ENCODE measurements at places on chromosomes 2 and 18. TPM values are rescaled to one million over a fixed set of nuclear protein-coding genes. Genes with fewer than 3 reads are reported as not detected.

The MEP1B gene
- not detected for total RNA-seq

The CROCC2 gene
- total RNA-seq = 4.9 TPM

DNA sequence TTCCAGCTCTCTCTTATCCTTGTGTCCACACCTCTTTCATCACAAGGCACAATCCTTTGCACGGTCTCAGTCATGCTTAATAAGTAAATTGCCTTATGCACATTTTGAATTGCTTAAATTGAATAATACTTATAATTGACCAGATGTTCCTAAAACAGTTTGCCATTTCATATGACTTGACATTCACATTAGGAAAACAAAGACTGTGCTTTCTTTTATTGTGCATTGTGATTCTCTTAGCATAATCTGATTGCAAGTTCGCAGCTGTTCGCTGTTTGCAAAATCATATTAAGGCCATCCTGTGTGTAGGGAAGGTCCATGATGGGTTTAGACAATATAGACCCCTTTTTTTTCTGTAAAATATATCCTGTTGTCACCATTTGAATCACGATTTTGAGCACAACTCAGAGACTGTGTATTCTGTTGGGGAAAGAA, 75.6 kb downstream of the RNF144A start:
- DNase-seq = no peak

DNA sequence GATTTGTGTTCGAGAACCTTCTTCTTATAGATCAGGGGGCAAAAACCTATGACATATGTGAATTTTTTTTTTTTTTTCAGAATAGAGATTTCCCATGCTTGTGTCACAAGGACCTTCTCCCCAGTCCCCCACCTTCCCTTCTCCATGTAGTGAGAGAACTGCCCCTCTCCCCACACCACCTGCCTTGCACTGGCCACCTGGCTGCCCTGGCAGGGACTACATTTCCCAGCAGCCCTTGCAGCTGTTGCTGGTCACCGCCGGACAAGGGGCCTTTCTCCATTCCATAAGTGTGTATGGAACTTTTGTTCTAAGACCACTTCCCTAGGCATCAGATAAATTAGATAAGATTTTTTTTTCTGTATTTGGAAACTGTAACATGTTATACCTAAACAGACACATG, 22.2 kb downstream of the MBP start:
- DNase-seq = no peak

DNA sequence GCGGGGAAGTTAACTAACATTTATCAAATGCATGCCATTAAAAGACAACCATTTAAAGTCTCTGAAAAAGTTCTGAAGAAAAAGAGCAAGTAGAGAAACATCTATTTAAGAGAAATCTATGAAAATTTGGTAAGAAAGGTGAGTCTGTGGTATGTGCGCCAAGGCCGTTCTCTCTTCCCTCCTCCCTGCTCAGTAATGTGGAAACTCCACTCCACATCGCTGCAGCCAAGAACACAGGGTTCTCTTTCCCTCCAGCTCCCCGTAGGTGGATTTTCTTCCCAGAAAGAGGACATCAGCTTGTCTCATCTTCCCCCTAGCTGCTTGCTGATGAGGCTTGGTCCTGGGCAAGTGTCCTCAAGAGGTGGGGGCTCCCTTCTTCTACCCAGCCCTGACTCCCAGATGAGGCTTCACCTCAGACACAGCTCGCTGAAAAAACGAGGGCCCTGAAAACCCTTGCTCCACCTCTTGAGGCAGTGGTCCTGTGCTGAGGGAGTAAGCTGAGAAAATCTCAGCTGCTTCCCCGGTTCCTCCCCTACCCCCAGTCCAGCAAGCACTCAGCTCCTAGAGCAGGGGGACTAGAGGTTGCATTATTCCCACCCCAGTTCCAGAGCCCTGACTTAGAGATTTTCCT, 45.8 kb upstream of the PTPRM start:
- DNase-seq = no peak

The ERFE gene
- 0.89 TPM for total RNA-seq

GRCh38 chr18:79585395-79586370, 93.9 kb upstream of the CTDP1 start:
- no peak for DNase-seq

The EGR4 gene
- not detected for total RNA-seq

The LYG1 gene
- total RNA-seq = 16.4 TPM

The KCNG3 gene
- total RNA-seq = 55.3 TPM

DNA sequence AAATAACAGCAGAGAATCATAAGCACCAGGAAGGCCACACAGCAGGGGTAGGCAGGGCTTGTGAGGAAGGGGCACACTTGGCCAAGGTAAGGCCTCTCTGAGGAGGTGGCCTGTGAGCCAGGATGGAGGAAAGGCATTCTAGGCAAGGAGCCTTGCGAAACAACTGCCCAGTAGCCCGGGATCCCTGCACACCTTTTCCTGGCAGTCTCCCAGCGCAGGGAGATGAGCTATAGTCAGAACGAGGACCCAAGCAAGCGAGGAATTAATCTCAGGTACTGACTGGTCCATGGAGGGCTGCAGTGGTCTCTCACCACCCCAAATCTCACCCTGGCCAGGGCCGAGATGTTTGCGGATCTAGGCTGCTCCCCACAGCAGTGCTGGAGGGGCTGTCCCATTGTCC, 64.9 kb upstream of the STPG4 start:
- no peak for DNase-seq

The LYPD1 gene
- 8.4 TPM for total RNA-seq

DNA sequence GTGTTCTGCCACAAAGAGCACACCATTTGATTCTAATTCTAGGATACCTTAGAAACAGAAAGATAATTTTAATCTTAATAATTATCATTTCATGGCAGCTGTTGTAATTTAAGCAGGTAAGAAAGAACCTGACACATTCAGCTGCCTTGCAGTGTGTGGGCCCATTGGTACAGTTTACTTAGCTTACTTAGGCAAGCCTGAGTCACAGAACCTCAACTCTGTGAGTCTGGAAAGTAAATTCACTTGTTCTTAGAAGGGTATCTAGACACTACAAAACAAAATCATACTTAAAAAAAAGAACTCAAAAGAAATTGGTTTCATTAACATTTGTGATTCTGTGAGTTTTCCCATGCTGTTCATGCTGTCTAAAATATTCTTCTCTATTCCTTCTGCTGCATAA, 956.3 kb upstream of the SLC39A10 start:
- DNase-seq = no peak

- DNase-seq = no peak
These were observed 38.1 kb downstream of the MBOAT2 start for GRCh38 chr2:8965216-8965969.

- DNase-seq = peak; percentile 70
These were observed 49.7 kb upstream of the CD28 start for GRCh38 chr2:203656522-203657287.

DNA sequence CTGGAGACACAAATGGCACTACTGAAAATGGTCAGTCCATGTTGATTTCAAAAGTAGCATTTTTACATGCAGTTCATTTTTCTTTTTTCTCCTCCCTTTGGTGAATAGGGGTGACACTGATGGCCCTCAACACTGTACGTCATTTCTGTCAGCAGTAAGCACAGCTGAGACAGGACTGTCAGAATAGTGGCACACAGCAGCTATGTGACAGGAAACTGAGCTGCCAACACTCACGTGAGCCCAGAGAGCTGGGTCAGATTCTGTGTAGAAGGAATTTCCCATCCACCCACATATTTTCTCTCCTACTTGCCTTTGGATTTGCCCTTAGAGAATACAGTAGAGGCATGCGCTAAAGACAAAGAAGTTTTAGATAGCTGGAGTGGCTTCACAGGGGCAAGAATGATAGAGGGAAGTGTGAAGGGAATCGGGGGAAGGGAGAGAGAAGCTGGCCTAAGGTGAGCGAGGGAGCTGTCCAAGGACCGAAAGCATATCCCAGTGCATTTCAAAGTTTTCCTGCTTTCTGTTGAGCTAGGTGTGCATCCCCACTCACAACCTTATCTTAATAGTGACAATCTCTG, 476.6 kb downstream of the CNTNAP5 start:
- no peak for DNase-seq

DNA sequence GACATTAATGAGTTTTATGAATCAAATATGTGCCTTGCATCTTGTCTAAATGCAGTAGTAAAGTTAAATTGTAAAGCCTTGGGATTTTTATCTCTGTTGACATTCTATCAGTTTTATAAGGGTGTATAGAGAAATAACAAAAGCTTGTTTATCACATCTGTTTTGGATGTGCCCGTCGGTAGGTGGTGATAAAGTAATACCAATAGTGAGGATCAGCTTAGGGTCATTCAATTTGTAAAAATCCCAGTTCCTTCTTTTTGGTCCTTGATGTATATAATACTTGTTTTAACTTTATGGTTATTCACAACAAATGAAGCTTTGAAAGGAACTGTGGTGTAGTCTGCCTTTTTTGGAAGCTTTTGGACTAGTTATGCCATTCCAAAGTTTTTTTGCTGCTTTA, 12.6 kb downstream of the UBE2E3 start:
- DNase-seq = no peak

DNA sequence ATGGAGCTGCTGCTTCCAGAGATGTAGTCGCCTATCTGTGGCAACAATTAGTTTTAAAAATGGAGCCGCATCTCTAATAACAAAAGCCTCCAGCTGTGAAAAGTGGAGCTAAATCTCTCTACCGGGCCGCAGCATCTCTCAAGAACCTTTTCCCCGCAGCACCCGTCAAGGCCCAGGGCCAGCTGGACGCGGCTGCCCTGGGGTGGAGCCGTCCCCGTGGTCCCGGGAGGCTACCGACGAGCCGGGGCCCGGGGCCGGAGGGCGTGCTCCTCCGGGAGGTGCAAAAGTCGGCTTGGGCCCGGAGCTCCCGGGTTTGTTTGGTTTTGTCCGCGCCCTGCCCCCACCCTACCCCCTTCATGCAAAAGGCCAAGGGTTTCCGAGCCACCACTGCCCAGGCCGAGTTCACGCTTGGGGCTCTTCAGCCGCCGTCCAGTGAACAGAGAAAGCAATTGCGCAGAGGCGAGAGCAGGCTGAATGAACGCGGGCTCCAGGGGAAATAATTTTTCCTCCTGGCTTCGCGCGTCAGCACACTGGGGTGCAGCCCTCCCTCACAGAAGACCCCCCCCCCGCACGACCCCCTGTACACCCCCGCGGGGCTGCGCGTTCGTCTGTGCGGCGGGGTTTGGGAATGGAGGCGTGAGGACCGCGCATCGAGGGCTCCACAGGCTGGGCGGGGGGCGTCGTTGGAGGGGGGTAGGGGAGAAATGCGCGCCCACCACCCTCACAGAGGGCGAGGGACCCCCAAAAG, 557 bp upstream of the GREB1L start:
- DNase-seq = peak; percentile 41

The ELOA2 gene
- not detected for total RNA-seq

GRCh38 chr18:50196261-50196660, 1.3 kb upstream of the MYO5B start:
- no peak for DNase-seq

DNA sequence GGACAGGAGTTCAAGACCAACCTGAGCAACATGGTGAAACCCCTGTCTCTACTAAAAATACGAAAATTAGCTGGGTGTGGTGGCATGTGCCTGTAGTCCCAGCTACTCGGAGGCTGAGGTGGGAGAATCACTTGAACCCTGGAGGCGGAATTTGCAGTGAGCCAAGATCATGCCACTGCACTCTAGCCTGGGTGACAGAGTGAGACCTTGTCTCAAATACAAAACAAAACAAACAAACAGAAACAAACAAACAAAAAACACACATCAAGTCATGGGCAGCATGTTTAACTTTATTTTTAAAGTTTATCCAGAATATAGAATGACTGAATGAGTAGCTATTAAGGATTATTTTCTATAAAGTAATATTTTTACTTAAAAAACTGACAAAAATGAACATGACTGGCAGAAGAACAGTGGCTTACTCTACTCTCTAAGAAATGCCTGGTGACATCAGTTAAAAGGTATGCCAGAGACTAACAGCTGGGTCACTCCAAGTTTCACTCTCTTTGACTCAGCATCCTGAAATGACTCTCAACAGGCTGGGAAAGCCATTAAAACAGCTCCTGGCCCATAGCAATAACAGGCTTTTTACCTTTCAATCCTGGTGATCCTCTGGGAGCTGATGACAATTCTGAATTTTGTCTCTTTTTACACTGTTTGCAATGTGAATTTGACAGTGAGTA, 281.6 kb upstream of the STON1 start:
- peak; percentile 64 for DNase-seq

The RASGRP3 gene
- total RNA-seq = 13.4 TPM

DNA sequence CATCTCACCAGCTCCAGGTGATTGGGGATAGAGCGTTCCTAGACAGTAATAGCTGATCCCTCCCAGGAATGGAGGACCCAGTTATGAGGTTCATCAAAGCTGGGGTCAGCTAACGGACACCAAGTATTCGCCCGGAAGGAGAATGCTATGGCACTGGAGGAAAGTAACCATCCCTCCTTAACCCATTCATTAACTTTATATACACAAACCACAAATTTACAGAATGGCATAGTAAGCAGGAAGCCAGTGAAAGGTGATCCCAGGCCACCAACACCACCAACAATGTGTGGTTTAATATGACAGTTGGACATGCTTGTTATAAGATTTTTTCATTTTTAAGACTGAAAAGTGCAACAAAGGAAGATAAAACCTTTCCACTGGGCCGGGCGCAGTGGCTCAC, 55.3 kb upstream of the CHMP1B start:
- no peak for DNase-seq

GRCh38 chr2:101199251-101199791, 48.1 kb upstream of the TBC1D8 start:
- DNase-seq = no peak

DNA sequence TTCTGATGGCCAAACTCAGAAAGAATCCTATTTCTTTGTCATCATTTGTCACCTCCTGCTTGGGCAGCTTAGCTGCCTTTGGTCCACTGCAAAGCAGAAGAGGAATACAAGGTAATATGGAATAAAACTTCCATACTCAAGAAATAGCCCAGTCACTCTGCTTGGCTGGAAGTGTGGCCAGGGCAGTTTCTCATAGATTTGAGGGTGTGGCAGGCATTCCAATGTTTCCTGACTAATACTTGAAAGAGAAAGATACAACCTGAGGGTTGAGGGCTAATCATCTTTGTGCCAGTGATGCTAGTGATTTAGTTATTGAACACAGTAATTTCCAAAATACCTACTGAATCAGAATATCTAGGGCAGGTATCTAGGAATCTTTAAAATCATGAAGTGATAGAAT, 83.1 kb downstream of the FAM161A start:
- DNase-seq = peak; percentile 40

DNA sequence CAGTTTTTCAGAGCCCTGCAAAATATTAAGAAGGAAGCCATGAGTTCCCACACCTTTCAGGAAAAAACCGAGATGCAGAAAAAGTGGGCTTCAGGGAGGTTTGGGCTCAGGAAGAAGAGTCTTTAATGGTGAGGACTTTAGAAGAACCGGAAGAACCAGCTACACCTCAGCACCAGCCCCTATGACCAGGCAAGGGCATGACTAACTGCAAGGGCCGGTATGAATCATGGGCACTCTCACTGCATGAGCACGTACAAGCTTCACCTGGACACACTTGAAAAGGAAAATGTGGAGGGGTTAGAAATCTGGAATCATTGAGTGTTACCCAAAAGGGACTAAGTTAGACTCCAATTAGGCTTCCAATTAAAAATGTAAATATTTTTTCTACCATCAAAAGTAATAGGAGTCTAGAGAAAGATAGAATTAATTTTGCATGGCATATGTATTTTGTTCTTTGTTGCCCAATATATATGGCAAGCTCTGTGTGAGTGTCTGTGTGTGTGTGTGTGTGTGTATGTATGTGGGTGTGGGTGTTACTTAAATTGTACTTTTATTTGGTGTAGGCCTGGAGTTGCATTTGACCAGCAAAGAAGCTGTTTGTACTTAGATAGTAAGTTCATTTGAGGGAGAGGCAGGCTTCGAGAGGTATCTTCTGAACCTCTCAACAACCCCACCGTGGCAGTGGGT, 66.5 kb upstream of the THUMPD2 start:
- peak; percentile 27 for DNase-seq

The RESP18 gene
- not detected for total RNA-seq

GRCh38 chr2:205767617-205768016, 85.3 kb downstream of the NRP2 start:
- no peak for DNase-seq

Measured in stomach (tissue), 19 donors.